Kidney epithelial cell (primary cell): ENCODE measurements at places on chromosomes 4 and X.
A peak's percentile ranks its signal among the peaks of the same experiment; 100 is the strongest.

- DNase-seq: no peak
Measured at GRCh38 chrX:18210470-18210869, 10.2 kb downstream of the BEND2 start.

GRCh38 chr4:119025916-119026661, 109.5 kb upstream of the MYOZ2 start:
- DNase-seq: peak; percentile 77

- DNase-seq: peak; percentile 74
Measured at GRCh38 chr4:153115322-153116290, 88.6 kb upstream of the TRIM2 start.

DNA sequence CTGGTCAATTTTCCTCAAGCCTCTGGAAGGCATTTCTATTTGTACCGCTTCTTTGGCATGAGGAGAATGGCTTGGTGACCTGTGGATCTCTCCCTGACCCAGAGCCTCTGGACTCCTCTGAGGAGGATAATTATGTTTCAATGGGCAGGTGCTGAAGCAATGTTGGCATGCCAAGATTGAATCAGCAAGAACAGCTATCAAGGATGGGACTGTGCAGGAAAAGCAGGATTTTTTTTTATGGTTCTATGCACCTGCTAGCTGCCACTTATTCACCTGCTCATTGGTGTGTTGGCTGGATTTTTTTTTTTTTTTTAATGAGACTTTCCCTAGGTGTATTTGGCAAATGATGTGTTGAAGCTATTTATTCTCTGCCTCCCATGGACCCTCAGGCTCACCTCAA, 821.2 kb downstream of the RPA4 start:
- no peak for DNase-seq

- DNase-seq: no peak
Measured at GRCh38 chr4:119690871-119691270, 62.3 kb upstream of the PDE5A start.

- peak; percentile 62 for DNase-seq
Measured at GRCh38 chr4:100428051-100428450, 89.8 kb downstream of the EMCN start.

DNA sequence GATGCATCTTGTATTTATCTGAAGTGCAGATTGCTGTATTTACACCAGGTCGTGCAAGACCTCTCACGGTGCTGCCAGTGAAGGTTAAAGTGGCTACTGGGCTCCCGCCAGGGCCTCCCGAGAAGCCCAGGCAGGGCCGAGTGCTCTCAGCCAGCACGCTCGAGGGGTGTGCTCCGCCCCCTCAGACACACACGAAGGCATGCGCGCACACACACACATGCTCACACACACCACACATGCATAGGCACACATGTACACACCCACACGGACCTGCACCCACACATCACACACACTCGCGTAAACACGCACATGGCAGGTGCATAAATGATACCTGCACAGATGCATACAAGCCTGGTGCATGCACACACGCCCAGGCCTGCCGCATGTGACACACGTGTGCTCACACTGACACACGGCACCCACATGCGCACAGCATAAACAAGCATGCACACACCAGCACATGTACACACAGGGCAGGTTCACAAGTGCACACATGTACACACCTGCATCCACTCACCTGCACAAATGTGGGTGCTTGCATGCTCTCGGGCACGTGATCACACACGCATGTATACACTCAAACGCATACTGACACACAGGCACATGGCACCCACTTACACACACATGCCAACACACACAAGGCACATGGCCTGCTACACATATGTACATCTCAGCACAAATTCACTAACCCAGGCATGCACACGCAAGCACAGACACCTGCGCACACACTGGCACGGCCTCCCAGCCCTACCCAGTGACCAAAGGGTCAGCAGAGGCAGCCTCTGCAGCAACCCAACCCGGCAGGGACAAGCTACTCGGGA, 71.6 kb downstream of the FAM53A start:
- DNase-seq: no peak

GRCh38 chr4:99808260-99808857, 8.3 kb upstream of the DAPP1 start:
- DNase-seq: no peak

- DNase-seq: no peak
Measured at GRCh38 chr4:88619971-88620370, 27.7 kb downstream of the HERC3 start.

- no peak for DNase-seq
Measured at GRCh38 chrX:19842542-19842941, 44.9 kb downstream of the SH3KBP1 start.
